GM23248 (cell line): ENCODE measurements at places on chromosomes 6 and 20. TPM values are rescaled to one million over a fixed set of nuclear protein-coding genes. Genes with fewer than 3 reads are reported as not detected.

ISM1 gene
- 0.06 TPM in 1 of 2 replicates, not detected in the other for polyA plus RNA-seq

GSTA3 gene
- not detected in 2 replicates for polyA plus RNA-seq

HLA-C gene
- polyA plus RNA-seq: 244 and 255 TPM in 2 replicates

CPXM1 gene
- 0.08 TPM in 1 of 2 replicates, not detected in the other for polyA plus RNA-seq

MCCD1 gene
- not detected in 2 replicates for polyA plus RNA-seq

MATN4 gene
- 0.09 TPM in 1 of 2 replicates, not detected in the other for polyA plus RNA-seq

MLN gene
- not detected in 2 replicates for polyA plus RNA-seq

CLDN20 gene
- not detected in 2 replicates for polyA plus RNA-seq

MOXD1 gene
- 557 and 564 TPM in 2 replicates for polyA plus RNA-seq

SLC12A5 gene
- polyA plus RNA-seq: 0.55 and 0.58 TPM in 2 replicates

CLIC5 gene
- polyA plus RNA-seq: not detected in 2 replicates

FOXS1 gene
- polyA plus RNA-seq: not detected in 2 replicates

LY6G5C gene
- polyA plus RNA-seq: 5.0 and 5.1 TPM in 2 replicates

MYMX gene
- polyA plus RNA-seq: not detected in 2 replicates

METTL24 gene
- polyA plus RNA-seq: not detected in 2 replicates

CCDC170 gene
- polyA plus RNA-seq: 0.27 and 0.49 TPM in 2 replicates

FAM83B gene
- not detected in 2 replicates for polyA plus RNA-seq

ELOVL4 gene
- polyA plus RNA-seq: 12.5 TPM in 2 replicates

PDE10A gene
- polyA plus RNA-seq: 0.20 and 0.21 TPM in 2 replicates

GRCh38 chr6:161088676-161089328, 97.2 kb downstream of the MAP3K4 start:
- peak; percentile 31 for DNase-seq

GRCh38 chr6:13697857-13698256, 13.8 kb downstream of the RANBP9 start:
- peak; percentile 18 for DNase-seq

GRCh38 chr20:24960302-24960801, 11.3 kb downstream of the CST7 start:
- no peak for DNase-seq

GRCh38 chr6:147738516-147739162, 230.1 kb downstream of the SAMD5 start:
- DNase-seq: no peak

- DNase-seq: no peak
Measured at GRCh38 chr6:139920027-139920775, 545.8 kb upstream of the CITED2 start.

GRCh38 chr20:35296101-35296554, 3.9 kb upstream of the FAM83C start:
- no peak for DNase-seq

DNA sequence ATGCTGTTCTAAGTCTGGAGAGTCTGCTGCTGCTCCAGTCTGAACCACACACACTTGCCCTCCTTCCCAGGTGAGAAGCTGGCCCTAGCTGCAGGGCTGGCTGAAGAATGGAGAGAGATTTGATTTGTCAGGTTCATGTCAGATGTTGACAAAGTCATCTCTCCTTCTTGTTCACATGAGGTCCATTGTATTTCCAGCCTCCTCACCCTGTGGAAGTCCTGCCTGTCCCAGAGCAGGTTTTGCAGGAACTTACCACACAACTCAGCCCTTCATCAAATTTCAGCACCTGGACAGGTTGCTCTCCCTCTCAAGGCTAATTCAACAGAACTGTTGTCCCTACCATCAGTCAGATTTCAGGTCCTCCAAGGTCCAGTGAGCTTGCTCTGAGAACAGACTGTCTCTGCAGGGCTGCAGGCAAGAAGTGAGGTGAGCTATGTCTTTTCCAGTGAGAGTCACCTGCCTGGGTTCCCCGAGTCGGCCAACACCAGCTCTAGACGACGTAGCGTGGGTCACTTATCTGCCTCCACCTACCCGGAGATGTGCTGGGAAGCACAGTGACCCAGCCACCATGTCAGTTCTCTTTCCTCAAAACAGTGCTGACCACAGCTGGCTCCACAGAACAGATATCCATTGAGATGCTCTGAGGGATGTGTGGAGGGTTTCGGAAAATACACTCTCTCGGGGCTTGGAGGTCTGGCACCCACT, 58.0 kb upstream of the CD93 start:
- DNase-seq: no peak

DNA sequence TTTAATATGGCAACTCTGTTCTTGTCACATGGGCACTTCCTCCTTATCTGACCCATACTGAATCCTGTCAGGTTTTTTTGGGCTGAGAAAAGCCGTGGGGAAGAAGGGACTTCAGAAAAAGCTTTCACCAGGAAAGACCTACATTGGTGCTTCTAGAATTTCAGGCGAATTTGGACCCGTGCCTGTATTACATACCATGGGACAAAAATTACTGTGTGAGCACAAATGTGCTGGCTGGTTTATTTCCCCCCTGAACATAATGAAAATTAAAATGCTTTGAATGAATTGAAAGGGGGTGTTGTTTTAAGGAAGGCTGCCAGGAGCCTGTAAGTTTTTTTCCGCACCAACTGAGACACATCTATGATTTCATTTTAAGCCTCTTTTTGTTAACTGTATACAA, 29.6 kb downstream of the CAP2 start:
- no peak for DNase-seq

- DNase-seq: peak; percentile 52
Measured at GRCh38 chr20:56989516-56989915, 276.9 kb downstream of the BMP7 start.

DNA sequence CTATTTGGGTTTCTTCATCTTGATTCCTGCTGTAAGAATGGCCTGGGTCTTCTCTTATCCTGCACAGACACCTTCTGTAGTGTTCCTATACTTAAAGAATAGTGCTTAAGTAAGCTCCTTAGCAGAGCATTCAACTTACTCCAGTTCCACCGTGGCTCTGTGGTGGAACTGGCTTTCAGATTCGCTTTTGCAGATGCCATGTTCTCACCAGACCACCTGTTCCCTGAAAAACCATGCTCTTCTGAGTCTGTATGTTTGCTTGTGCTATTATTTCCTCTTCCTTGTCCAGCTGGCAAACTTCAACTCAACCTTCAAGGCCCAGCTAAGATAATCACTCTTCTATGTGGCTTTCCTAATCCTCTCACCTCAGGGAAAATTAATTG, 4.9 kb downstream of the ELMO2 start:
- no peak for DNase-seq

GRCh38 chr6:114886670-114887436, 544.0 kb upstream of the HS3ST5 start:
- no peak for DNase-seq

GRCh38 chr20:58138395-58138794, 90.1 kb downstream of the ANKRD60 start:
- DNase-seq: no peak

DNA sequence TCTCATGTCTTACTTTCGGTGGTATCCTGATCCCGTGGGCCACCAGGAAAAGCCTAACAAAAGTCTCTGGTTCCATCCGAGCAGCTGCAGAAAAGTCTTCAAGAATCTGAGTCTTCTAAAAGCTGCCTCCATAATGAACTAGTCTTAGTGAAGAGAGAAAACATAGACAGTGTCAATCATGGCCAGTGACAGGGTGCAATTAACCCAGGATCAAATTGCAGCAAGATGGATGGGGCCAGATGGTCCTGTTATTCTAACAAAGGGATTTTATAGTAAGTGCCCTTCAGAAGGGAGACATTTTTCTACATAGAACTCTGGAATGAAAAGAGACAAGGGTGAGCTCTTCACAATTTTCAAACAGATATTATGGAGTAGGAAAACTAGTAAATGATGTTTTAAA, 281.6 kb upstream of the ZFP64 start:
- DNase-seq: no peak

GRCh38 chr6:108598305-108598863, 37.7 kb downstream of the FOXO3 start:
- peak; percentile 74 for DNase-seq

DNA sequence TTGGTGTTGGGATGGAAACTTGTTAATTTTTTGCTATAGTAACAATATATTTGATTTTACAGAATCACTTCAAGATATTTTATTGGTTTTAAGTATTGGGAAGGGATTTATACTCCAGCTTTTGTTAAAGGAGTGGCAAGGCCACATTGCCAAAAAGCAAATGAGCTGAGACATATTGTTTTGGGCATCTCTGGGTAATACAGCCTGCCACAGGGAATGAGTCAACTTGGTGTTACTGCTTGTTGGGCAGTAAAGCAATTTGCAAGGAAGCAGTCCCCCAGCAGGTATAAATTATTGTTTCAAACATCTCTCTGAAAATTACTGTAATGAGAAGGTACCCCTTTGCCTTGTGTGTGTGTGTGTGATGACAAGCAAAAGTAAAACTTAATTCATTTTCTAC, 868.3 kb upstream of the FLRT3 start:
- peak; percentile 52 for DNase-seq

GRCh38 chr6:43921039-43921438, 151.0 kb downstream of the VEGFA start:
- no peak for DNase-seq

DNA sequence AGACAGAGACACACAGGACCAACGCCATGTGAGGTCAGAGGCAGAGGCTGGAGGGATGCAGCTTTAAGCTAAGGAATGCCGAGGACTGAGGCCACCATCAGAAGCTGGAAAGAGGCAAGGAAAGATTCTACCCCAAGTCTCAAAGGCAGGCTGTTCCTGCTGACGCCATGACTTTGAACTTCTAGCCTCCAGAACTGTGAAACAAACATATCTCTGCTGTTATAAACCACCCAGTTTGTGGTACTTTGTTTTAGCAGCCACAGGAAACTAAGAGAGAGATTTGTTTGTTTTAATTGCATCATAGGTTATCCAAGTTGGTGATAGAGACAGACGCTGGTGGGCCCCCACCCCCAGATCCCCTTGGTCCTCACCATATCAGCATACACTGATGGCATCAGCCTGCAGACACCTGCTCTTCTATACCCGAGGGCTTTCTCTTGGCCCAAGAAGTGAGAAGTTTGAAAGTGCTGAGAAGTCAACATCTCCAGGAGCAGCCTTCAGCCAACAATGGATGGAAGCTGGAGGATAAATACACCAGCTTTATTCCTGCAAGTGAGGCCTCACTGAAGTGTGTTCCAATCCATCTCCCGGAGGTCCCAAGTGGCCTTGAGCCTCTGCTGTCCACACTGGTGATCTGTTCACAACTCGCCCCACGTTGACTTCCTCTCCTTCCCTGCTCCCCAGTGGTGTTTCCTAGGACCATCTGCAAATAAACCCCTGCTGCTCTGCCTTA, 154.7 kb downstream of the BTBD3 start:
- no peak for DNase-seq

DNA sequence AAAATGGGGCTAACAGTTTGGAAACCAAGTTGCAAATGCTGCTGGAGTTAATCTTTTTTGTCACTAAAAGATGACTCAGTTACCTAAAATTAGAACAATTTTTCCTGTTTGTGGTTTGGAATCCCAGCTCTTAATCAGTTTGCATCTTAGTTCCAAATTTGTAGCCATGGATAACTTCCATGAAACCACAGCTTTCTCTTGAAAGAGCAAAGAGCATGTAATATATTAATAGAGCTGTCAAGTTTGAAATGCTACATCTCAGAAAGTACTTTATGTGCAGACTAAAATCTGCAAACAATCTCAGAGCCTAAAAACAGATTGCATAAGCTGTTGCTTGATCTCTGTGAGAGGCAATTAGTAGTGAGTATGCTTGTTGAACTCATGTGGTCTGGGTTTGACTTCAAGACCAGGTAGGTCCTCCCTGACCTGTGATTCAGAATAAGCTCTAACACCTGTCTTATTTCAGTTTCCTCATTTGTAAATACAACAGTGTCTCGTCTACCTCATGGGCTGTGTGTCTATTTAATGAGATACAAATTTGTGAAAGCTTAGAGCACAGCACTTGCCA, 23.5 kb downstream of the DHX35 start:
- DNase-seq: peak; percentile 72

DNA sequence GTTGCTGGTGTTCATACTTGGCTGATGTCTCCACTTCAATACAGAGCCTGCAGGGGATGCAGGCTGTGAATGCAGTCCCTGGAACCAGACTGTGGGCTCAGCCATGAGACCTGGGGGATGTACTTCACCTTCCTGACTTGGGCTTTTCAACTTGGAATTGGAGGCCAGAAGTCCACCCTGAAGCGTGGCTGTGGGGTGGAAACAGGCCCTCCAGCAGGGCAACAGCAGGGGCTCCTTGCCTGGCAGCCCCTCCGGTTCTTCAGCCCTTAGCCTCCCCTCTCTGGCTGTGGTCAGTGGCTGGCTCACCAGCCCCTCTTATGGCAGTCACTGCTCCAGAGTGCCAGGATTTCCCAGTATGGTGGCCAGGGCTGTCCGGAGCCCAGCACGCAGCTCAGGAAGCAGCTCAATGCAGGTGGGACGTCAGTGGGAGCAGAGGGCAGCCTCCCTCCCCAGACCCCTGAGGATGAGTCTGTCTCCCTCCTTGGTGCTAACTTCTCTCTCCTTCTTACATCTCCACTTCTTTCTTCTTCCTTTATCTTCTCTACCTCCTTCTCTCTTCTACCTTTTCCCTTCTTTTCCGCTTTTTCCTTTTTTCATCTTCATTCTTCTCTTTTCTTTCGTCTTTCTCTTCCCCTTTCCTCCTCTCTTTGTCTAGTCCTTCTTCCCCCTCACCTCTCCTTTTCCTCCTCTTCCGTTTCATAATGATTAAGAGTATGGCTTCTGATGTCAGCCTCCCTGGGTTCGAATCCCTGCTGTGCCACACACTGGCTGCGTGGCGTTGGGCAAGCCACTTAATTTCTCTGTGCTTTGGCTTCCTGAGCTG, 45.3 kb downstream of the SLC52A3 start:
- no peak for DNase-seq

DNA sequence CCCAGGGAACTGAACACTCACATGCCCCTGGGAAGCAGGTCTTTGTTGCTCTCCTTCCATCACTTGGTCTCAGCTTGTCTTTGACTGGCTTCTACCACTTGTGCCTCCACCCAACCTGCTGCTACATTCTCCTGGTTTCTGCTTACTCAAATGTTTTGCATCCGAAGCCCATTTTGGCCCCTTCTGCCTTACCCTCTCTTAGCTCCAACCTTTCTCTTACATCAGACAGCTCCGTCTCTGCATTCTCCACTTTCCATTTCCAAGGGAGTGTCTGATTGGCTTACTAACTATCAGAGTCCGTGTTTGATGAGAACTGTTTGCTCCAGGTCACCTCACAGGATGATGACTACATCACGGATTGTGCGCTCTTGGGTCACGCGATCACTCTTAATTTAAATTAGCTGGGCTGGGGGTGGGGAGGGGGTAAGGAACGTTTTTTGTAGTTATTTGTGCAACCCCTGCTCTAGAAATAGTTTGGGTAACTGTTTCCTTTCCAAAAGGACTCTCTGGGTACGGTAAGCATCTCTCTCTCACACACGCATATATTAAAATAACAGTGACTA, 844 bp upstream of the ABRACL start:
- peak; percentile 64 for DNase-seq

- no peak for DNase-seq
Measured at GRCh38 chr6:152698692-152699091, 995 bp downstream of the MYCT1 start.

- peak; percentile 93 for DNase-seq
Measured at GRCh38 chr6:56524891-56525703, 117.6 kb downstream of the DST start.

- DNase-seq: no peak
Measured at GRCh38 chr6:18326001-18326400, 61.1 kb upstream of the RNF144B start.

DNA sequence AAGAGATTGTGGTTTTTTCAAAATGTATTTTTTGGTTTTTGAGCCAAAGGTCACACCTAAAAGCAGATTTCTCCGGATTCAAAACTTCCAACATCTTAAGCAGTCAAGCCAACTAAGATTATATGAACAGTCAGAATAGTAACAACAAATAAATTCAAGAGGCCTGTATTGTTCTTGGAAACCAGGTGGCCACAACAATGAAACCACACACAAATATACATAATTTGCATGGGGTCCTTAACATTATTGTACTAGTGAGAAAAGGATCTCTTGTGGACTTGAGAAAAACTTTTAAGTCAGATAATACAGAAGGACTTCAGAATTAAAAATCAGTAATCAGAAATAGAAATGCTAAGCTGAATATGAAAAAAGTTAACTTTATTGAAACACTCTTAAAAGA, 40.6 kb downstream of the NOL7 start:
- DNase-seq: no peak
